ENCODE measurements at places on chromosomes 2 and 18. TPM values are rescaled to one million over a fixed set of nuclear protein-coding genes. Genes with fewer than 3 reads are reported as not detected.

GRCh38 chr18:44732238-44732563, 51.5 kb downstream of the SETBP1 start:
- H3K4me1 ChIP-seq, result peaks cover 79% of the 10 kb centered on the region
- no peaks in the 10 kb centered on the region for H3K27me3 ChIP-seq
- peak overlapping the region; percentile 61 for H3K27ac ChIP-seq
- peaks cover 10% of the 10 kb centered on the region for H3K36me3 ChIP-seq
- H3K4me3 ChIP-seq, result no peak overlapping the region
- DNase-seq, result no peak

DNA sequence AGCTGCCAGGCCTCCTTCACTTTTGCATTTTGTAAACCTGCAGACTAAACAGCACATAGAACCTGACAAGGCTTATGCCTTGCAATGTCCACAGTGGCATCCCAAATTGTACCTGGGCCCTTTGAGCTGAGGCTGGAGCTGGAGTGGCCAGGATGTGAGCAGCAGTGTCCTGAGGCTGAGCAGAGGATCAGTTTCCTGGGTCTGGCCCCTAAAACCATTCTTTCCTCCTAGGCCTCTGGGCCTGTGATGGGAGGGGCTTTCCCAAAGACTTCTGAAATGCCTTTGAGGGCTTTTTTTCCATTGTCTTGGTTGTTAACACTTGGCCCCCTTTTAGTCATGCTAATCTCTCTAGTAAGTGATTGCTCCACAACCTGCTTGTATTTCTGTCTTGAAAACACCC, 32.8 kb downstream of the FSIP2 start:
- no peak overlapping the region for H3K4me3 ChIP-seq
- no peak for DNase-seq
- H3K27me3 ChIP-seq, result no peaks in the 10 kb centered on the region
- no peak overlapping the region for H3K27ac ChIP-seq
- no peaks in the 10 kb centered on the region for H3K36me3 ChIP-seq

DNA sequence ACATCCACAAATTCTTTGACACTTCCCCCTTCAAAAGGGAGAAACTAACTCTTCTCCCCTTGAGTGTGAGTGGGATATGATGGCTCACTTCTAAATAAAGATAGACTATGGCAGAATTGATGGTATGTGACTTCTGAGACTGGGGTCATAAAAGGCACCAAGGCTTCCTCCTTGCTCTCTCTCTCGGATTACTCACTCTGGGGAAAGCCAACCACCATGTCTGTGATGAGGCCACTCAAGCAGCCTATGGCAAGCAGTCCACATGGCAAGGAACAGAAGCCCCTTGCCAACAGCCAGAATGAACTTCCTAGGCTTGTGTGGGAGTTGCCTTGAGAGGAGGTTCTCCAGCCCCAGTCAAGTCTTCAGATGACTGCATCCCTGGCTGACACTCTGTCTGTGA, 43.6 kb downstream of the KIAA2012 start:
- H3K27ac ChIP-seq, result no peak overlapping the region
- no peak overlapping the region for H3K4me3 ChIP-seq
- peaks cover 2% of the 10 kb centered on the region for H3K4me1 ChIP-seq
- H3K27me3 ChIP-seq, result no peaks in the 10 kb centered on the region

DNA sequence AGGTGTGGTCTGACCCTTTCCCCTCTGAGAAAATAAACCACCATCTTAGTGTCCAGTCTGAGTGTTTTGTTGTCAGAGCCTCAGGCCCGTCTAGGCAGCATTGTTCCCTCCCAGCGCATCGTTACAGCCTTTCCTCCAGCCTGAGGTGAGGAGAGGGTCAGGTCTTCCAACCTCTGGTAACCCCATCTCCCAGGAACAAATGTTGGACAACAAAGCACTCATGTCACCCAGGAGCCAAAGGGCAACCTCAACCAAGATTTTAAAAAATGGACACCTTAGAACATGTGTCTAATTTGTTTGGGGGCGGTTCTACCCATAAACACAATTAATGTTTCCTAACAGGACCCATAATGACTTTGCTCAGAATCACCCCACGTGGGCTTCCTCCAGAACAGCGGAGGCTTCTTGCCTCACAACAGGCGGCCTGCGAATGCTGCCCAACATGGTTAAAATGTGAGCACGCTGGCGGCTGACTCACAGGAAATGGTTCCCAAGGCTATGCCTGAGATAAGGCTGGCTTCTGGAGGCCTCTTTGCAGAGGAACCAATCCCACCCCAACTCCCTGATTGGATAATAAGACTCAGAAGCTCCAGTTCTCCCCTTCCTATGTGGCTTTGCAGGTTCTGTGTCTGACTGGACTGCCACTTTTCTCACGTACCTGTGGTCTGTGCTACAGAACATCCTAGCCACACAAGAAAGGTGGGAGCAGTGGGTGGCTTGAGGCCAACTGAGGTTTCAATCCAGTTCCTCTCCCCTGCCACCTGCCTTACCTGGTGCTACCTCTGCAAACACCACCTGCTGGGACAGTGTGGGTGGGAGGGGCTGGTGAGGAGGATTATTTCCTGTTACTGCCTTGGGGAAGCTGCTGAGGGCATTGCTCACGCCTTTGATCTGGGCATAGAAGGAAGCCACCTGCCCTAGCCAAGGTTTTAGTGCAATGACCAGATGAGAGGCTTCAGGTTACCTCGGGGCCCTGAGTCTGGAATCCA, 108.8 kb downstream of the B3GNT2 start:
- peaks cover 67% of the 10 kb centered on the region for H3K4me1 ChIP-seq
- H3K27me3 ChIP-seq, result no peaks in the 10 kb centered on the region
- no peak for DNase-seq
- no peak overlapping the region for H3K27ac ChIP-seq
- H3K36me3 ChIP-seq, result no peaks in the 10 kb centered on the region
- H3K4me3 ChIP-seq, result no peak overlapping the region

DNA sequence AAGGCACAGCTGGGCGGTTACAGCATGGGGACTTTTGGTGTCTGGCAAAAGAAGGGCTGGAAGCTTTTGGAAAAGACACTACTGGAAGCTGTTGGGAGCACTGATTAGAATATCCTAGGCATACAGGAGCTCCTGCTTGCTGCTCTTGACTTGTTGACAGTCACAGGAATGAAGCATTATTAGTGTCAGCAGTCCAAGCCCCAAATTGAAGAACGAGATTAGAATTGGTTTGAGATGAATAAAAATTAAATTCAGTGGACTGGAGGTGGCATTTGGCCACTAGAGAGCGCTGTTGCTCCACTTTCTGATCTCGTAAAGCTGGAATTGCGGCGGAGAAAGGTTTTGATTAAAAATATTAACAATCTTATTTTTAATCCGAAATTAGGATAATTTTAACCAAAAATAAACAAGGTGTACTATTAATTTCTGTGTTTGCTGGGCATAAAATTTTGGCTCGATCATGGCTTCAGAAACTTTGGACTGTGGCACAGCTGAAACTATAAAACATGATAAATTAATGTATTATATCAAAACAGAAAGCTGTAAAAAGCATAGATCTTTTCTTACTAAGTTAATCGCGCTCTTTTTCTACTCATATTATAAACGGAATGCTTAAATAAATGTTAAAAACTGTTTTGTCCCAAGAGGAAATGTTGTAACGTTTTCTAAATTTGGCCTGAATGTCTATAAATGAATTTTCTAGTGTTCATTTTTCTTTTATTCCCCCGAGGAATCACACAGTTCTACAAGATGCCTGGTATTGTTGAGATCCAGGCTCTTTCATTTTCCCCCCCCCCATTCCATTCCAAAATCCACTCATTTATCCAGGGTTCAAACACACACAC, 2.4 kb upstream of the HOXD8 start:
- no peak overlapping the region for H3K4me3 ChIP-seq
- no peaks in the 10 kb centered on the region for H3K27me3 ChIP-seq
- H3K36me3 ChIP-seq, result no peaks in the 10 kb centered on the region
- peaks cover 50% of the 10 kb centered on the region for H3K4me1 ChIP-seq
- H3K27ac ChIP-seq, result no peak overlapping the region
- DNase-seq, result peak; percentile 75

- H3K4me3 ChIP-seq, result no peak overlapping the region
- H3K36me3 ChIP-seq, result no peaks in the 10 kb centered on the region
- H3K4me1 ChIP-seq, result peaks cover 4% of the 10 kb centered on the region
- no peak overlapping the region for H3K27ac ChIP-seq
- no peaks in the 10 kb centered on the region for H3K27me3 ChIP-seq
These were observed 338.3 kb downstream of the ALK start for GRCh38 chr2:29583104-29583503.

GRCh38 chr18:73688851-73689711, 458.6 kb downstream of the FBXO15 start:
- peaks cover 9% of the 10 kb centered on the region for H3K4me1 ChIP-seq
- no peak overlapping the region for H3K27ac ChIP-seq
- H3K4me3 ChIP-seq, result no peak overlapping the region
- DNase-seq, result peak; percentile 21

- no peaks in the 10 kb centered on the region for H3K36me3 ChIP-seq
- no peaks in the 10 kb centered on the region for H3K27me3 ChIP-seq
- no peak overlapping the region for H3K4me3 ChIP-seq
- H3K4me1 ChIP-seq, result peaks cover 19% of the 10 kb centered on the region
These were observed 106.7 kb downstream of the DTNB start for GRCh38 chr2:25566694-25567093.

Gene FBLN7
- 0.46 TPM for polyA plus RNA-seq

Gene PROC
- polyA plus RNA-seq, result 0.40 TPM

Gene DAPL1
- not detected for polyA plus RNA-seq

Gene MATN3
- not detected for polyA plus RNA-seq

Gene INHA
- not detected for polyA plus RNA-seq

Gene NEU2
- not detected for polyA plus RNA-seq

Gene NTSR2
- polyA plus RNA-seq, result not detected
